Osteocyte (in vitro differentiated cells): ENCODE measurements at places on chromosomes 7 and 10.

DNA sequence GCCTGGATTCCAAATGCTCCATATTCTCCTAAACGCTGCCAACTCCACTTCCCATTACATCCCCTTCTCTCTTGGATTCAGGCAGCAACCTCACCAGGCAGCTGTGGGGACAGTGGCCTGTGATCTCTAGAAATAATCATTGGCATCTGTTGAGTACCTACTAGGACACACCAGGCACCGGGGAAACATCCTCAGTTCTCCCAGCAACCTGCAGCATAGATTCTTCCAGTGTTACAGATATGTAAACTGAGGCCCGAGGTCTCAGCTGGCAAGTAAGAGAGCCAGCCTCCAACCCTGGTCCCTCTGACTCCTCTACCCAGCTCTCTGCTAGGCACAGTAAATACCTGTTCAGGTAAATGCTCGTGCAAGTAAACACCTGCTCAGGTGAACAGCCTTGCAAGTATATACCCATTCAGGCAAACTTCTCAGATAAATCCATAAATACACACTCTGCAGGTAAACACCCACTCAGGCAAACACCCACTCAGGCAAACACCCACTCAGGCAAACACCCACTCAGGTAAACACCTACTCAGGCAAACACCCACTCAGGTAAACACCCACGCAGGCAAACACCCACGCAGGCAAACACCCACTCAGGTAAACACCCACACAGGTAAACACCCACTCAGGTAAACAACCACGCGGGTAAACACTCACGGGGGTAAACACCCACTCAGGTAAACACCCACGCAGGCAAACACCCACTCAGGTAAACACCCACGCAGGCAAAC, 18.7 kb downstream of the ASB13 start:
- no peak for DNase-seq

- no peak for DNase-seq
Observed at GRCh38 chr7:87658553-87658952, 30.4 kb downstream of the RUNDC3B start.

GRCh38 chr10:21055339-21056135, 158.4 kb upstream of the NEBL start:
- no peak for DNase-seq

DNA sequence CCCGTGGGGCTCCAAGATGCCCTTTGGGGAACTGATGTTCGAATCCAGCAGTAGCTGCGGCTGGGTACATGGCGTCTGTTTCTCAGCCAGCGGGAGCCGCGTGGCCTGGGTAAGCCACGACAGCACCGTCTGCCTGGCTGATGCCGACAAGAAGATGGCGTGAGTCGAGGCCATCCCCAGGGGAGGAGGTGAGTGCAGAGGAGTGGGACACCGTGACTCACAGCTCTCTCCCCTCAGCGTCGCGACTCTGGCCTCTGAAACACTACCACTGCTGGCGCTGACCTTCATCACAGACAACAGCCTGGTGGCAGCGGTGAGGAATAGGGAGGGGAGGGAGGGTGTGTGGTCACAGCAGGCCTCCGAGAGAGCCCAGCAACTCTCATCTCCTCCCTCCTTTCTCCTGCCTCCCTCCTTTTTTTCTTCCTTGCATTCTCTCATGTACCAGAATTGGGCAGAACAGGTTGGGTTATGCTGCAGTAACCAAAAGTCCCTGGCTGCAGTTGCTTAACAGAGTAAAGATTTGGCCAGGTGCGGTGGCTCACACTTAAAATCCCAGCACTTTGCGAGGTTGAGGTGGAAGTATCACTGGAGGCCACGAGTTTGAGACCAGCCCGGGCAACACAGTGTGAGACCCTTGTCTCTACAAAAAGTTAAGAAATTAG, 16.5 kb downstream of the ARPC1B start:
- no peak for DNase-seq

DNA sequence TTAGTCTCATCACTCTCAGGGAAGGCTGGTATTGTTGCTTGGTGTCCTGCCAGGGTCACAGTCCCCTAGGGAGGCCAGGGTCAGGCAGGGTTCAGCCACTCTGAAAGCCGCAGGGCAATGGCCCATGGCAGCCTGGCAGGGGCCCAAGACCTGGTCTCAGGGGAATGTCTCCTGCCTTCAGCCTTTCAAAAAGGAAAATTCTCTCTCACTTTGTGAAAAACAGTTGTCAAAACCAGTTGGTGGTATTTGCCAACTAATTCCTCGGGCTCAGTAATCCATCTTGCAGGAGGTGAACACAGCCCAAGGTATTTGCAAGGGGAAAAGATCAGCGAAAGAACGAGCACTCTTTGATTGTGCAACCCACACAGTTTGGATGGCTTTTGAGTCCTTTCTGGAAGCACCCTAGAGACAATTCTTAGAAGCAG, 101.5 kb downstream of the JCAD start:
- no peak for DNase-seq
